ENCODE measurements at places on chromosomes 6 and 20. TPM values are rescaled to one million over a fixed set of nuclear protein-coding genes. Genes with fewer than 3 reads are reported as not detected.

The EEF1A2 gene
- total RNA-seq = 0.09 TPM

The PPDPF gene
- total RNA-seq = 270 TPM

The DPPA5 gene
- total RNA-seq = not detected

The POU3F2 gene
- not detected for total RNA-seq

The KCNK16 gene
- total RNA-seq = not detected
